Naive B cell (primary cell): ENCODE measurements at places on chromosomes 12 and 14.

DNA sequence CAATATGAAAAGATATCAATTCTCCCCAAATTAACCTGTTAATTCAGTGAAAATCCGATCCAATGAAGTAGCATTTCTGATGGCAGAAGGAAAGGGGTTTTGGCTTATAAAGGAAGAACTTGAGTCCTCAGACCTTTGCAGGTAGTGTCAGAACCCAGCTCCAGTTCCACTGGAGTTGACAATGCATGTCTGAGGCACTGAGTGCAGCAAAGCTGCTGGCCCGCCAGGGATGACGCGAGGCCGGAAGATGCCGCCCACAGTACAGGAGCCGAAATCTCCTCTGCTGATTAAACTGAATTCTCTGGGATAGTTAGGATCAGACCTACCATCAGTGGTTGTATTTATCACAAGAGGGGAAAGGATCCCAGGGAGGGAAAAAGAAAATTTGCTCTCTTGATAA lies 220.7 kb downstream of the MSRB3 start:
- no peak for DNase-seq

GRCh38 chr12:120941846-120942405 lies 36.4 kb upstream of the HNF1A start:
- no peak for DNase-seq

DNA sequence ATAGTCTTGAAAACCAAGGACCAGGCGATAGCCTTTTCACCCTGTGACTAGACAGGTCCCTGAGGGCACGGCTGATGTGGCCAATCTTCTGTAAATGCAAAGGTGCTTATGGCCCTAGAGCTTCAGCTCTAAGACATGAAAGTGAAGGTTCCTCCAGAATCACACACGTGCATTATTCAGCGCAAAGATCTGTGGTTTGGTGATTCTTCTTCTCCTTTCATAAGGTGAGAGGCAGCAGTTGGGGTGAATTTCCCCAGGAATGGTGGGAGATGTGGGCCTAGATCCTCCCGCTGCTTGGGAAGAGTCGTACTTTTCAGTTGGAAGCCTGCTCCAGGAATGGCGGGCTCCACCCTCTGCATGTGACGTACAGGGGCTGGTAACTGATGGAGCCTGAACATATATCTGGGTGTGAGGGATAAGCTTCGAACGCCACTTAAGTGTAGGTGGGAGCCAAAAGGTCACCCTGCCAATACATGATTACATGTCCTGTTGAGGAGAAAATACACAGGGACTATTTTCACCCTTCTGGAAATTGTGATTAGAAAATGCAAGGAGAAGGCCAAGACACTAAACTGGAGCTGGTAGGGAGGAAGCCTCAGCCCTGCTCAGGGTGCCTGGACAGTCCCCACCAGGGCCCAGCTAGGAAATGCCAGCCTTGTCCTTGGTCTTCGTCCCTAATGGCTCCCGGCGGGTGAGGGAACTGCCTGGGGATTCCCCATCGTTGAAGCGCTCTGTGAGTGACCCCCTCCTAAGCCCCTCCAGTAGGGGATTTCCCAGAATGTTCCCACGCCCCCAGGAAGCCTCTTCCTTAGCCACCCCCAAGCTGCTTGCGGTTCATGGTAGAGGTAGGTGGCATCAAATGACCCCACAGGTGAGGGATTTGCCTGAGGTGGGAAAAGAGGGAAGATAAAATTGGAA lies 17.6 kb downstream of the BATF start:
- DNase-seq: no peak

- no peak for DNase-seq
These were observed 151.5 kb downstream of the ATXN7L3B start for GRCh38 chr12:74689071-74689655.

GRCh38 chr14:59213368-59214315 lies 25.2 kb downstream of the DAAM1 start:
- DNase-seq: no peak

GRCh38 chr12:92290886-92291285 lies 145.2 kb upstream of the BTG1 start:
- DNase-seq: no peak

- DNase-seq: no peak
These were observed 59.1 kb upstream of the HECTD1 start for GRCh38 chr14:31266437-31267331.

- DNase-seq: no peak
These were observed 17.1 kb upstream of the BICD1 start for GRCh38 chr12:32089586-32089985.

- DNase-seq: no peak
These were observed 18.0 kb upstream of the DLK1 start for GRCh38 chr14:100708425-100709288.

DNA sequence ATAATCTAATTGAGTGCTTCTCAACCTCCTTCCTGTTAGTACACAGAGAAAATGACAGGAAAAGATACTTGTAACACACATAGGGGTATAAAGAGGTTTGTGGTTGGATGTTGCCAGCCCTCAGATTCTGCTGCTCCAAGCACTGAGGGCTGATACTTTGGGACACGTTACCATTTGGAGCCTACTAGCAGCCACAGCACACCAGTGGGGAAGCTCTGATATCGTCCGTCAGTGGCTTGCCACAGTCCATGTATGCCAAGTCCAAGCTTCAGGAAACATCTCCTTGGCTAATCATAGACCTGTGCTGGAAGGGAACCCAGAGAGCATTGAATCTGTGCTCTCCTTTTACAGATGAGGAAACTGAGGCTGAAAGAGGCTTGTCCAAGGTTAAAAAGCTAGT lies 22.3 kb downstream of the B4GALNT3 start:
- DNase-seq: no peak

DNA sequence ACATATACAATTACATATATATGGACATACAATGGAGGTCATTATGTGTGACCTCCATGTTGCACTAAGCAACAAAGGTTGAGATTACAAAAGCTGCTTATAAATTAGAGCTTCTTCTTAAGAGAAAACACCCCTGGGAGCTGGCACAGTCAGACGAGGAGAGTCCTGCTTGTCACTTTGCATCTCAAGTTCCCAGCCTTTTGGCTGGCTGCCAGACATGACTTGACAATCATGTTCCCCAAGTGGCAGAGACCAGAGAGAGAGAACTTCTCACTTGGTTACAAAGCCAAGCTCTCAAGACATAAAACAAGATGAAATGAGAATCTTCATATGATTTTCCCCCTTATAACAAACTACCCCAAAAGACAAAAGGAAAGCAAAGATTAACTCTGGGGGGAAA lies 8.5 kb upstream of the SYNJ2BP start:
- no peak for DNase-seq

DNA sequence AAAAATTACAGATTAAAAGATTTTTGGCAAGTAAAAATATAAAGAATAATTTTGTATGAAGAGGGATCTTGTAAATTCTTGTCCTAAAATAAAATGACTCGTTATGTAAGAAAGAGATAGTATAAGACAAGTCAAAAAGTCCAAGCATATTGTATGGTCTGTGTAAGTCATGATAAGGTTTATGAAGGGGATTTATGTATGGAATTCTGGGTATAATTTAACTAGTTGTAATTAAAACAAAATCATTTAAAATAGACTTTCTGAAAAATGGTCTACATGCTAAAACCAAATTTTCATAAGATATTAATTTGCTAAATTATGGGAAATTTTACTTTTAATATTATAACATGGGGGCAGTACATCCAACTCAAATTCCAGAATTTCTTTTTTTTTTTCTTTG lies 17.6 kb upstream of the PEX5 start:
- DNase-seq: no peak

DNA sequence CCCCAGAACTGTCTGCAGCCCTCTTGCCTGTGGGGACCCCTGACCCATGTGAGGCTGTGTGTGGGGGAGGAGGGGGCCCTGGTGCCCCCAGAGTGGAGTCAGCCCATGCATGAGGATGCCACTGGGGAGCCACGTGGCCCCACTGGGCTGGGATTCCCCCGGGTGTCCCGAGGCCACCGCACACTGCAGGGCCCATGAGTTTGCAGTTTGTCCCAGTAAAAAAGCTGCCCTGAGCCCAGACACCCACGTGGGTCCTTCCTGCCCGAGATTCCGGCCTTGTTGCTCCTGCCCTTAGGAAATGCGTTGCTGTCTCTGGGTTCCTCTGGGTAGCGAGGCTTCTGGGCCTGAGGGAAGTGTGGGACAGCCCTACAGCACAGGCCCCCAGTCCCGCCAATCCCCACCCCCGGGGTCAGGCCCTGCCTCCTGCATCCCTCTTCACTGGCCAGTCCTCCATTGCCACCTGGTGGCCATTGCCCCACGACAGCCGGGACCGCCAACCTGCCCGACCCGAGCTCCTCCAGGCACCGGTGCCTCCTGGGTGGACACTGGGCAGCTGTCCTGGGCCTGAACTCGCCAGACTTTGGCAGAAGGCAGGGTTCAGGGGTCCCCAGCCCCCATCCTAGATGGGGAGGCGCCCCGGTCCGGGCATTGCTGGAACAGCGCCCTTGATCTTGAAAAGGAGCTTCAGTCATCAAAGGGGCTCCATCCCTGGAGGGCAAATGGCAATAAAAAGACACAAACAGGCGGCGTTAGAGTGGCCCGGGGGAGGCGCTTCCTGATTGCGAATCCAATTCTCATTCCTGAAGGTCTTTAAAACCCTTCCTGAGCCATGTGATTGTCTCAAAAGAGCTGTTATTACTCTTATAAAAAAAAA lies 15.6 kb upstream of the C14orf180 start:
- peak; percentile 41 for DNase-seq

DNA sequence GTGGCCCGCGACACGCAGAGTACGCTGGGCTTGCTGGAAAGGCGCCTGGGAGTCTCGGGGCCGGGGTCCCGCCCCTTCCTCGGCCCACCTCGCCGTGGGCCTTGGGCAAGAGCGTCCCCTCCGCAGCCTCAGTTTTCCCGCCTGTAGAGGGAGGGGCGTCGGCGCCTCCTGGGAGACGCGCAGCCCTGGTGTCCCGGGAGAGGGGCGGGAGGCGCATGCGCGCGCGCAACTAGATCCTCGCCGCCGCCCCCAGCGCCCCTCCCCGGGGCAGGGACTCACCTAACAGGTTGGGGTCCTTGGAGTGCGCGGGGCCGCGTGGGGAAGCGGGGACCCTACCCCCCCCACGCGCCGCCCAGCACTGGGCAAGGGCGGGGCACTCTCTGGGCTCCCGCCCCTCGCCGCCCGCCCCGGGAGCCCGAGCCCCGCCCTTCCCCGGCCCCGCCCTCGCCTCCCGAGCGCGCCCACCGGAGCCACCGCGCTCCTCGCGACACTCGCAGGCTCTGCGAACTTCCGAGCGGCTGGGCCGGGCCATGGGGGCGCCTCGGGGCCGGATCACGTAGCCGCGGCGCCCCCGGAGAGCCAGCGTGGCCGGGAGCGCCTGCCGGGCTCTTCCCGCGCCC lies at the start of gene KIF26A:
Gene KIF26A (plus strand): TSS at position 490 of the 620 bp plus-strand sequence. CDS start 136 bp downstream, outside the sequence.
- DNase-seq: no peak

- DNase-seq: peak; percentile 42
These were observed 118.2 kb upstream of the TMCC3 start for GRCh38 chr12:94768398-94769046.

DNA sequence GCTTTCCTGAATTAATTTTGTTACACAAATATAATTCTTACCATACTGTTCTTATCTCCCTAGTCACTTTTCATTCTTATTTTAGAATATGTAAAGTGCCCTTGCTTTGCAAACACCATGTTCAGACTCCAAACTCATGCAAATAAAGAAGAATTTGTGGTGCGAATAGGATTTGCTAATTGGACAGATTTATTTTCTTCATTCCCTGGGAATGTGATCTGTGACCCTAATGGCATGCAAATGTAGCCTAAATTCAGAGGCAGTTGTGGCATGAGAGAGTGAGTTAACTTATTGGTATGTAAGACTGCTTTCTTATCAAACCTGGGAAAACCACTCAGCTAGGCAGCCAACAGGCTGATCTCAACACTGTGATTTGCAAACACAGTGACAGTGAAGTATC lies 10.0 kb downstream of the CAPZA3 start:
- no peak for DNase-seq

- DNase-seq: no peak
These were observed 89.8 kb downstream of the NTF3 start for GRCh38 chr12:5521456-5522325.

DNA sequence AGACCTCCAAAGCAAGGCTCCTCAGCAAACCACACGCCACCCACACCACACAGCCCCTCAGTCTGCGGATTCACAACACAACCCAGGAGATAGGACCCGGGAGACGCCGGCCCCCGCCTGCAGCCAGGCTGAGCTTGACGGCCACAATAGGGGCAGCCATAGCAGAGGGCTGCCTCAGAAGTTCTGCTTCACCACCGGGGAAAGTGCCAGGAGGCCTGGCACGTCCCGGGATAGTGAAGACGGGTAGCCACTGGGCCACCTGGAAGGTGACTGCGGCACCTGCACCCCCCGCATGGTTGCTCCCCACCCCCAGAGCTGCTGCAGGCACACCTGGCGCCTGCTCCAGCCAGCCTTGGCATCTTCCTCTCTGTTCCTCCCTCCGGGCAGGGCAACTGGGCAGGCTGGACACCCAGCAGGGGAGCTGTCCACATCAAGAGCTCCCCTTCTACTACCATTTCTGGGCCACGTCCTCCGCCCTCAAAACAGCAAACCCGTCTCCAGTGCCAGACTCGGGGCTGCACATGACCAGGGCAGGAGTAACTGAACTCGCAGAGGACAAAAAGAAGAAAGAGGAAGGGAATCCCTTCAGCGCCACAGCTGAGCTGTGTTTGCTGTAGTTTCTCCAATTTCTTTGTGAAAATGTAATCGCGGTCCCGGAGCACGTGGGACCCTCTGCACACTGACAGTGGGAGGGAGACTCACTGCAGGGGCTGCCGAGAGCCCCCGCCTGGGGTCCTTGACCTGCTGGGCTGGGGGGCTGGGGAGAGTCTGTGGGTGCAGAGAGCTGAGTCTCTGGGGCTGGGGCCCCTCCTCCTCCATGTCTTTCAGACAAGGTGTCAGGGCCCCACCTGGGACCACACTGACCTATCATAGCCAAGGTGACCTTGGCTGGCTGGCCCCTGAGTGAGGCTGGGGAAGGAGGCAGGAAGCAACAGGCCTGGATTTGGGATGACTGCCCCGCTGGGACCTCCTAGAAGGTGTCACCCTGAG lies 74.2 kb upstream of the C14orf180 start:
- DNase-seq: no peak

DNA sequence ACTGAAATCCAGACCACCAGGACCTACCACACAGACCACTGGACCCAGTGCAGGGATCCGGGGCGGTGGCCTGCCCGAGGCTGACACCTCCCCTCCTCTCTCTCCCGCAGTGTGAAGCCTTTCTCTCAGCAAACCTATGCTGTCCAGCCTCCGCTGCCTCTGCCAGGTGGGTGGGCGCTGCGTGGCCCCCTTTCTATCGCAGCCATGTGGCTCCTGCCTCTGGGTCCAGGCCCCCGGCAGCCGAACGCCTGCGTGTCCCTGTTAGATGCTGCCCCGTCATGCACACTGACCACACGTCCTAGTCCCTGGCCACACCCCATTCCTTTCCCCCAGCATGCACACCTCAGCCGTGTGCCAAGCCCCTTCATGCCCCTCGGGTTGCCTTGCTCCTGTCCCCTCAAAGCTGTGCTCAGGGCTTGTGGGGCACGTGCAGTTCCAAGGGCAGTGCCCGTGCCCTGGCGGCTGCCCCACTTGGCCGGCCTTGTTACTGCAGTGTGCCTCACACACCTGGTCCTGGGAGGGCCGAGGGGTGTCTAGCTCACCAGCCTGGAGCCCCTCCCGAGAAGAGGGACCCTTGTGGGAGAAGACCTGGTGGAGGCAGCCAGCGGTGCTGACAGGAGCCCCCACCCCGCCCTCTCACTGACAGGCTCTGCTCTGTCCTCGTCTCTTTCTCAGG lies 58.0 kb upstream of the TSPAN9 start:
- DNase-seq: no peak
